ENCODE measurements at places on chromosomes 7 and 10.

DNA sequence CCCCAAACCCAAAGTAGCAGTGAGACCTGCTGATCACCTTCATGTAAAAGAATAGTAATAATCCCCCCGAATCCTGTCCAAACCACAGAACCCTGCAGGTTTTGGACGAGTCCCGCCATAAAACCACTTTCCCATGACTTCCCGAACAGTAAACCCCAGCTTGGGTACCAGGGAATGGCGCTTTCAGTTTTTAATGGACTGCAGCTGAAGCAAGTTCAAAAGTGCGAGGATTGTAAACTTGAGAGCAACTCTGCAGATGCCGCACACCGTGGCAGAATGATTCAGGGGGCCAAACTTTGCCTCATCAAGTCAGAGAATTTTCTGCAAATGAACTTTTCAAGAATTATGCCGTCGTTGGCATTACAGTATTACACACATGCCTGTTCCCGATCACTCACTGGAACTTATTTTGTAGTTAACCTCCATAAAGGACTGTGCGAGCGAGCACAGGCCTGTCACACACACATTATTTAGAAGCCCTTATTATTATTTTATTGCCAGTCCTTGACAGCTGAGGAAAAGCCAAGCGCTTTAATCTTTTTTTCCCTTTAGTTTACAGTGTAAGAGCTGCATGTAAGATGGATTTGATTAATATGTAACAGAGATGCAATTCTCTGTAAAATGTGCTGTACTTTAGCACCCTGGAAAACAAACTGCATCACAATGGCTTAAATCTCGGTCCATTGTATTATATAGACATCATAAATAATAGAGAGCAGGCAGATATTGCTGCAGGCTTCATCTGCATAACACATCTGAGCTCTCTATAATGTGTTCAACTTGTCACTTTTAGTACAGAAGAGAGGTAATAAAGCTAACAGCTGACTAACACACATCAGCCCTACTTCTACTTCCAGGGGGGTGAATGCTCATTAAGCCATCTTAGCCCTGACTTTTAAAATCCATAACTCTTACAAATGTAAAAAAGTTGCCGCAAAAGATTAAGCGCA, 493.5 kb upstream of the GALNT17 start:
- DNase-seq = no peak

- DNase-seq = no peak
These were observed 69.7 kb downstream of the PRSS58 start for GRCh38 chr7:142188154-142188553.

DNA sequence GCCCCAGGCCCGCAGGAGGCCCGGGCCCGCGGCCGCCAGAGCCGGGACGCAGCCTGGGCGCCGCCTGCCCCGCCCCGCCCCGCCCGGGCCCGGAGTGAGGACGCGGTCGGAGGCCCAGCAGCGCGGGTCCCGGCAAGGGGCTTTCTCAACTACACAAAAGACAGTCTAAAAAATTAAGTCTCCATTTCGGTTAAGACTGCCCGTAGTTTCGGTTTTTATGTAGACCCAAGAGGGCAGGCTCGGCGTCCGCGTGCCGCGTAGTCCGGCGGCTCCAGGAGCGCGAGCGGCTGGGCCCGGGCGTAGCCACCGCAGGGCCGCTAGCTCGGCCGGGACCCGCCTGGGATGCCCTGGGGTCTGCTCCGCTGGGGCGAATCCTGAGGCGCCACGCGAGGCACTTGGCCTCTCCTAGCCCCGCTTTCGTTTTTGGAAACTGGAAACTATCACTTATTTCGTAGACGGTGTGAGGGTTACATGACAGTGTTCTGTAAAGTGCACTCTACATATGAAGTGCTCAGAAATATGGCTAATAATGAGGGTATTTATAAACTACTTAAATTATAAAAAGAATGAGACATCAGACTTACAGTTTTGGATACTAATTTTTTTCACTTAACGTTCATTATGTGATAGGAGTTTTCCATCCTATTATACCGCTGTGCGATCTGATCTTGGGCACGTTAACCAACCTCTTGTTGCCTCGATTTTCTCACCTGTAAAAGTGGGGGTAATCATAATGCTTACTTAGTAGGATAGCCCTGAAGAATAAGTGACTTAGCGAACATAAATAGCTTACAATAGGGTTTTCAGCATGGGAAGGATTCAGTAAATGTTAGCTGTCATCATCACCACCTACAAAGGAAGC, 573 bp downstream of the BLVRA start:
- DNase-seq = no peak

DNA sequence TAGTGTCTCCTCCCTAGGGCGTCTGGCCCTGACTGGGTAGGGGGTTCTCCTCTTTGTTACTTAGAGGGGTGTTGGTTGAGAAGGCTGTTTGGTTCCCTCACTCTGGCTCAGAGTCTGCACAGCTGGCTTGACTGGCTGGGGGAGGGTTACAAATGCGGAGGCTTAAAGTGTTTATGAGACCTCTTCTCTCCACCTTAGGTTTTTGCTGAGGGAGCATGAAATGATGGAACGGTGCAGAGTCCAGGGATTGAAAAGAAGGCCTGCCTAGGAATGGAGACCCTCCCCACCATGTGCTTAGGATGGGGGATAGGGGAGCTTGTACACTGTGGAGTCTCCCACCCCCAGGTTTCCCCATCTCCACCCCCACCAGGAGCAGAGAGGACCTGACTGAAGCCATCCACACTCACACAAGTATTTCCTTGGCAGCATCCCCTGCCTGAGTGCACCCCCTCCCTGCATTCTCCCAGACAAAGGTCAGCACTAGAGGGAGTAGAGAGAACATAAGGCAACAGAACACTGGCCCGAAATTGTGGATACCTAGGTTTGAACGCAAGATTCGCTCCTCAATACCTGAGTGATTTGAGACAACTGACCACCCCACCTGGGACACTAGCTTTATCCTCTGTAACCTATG, 1.7 kb upstream of the LDB1 start:
- no peak for DNase-seq

DNA sequence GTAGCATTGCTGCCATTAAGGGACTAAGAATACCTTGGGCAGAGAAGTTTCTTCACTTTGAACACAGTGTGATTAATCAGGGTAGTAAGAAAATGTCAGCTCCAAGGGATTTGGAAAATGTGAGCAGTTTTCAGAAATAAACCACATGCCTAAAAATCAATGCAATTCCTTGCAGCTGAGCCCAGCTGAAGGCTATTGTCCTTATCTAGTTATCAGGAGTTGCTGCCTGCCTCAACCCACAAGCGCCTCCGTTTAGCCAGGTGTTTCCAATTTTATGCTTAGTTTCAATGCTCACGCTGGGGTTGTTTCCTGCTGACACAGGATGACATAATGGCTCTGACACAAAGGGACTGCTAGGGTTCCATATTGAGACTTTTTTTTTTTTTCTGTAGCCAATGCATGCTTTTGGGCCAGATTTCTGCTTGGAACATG, 132.3 kb upstream of the ANK3 start:
- DNase-seq = no peak

DNA sequence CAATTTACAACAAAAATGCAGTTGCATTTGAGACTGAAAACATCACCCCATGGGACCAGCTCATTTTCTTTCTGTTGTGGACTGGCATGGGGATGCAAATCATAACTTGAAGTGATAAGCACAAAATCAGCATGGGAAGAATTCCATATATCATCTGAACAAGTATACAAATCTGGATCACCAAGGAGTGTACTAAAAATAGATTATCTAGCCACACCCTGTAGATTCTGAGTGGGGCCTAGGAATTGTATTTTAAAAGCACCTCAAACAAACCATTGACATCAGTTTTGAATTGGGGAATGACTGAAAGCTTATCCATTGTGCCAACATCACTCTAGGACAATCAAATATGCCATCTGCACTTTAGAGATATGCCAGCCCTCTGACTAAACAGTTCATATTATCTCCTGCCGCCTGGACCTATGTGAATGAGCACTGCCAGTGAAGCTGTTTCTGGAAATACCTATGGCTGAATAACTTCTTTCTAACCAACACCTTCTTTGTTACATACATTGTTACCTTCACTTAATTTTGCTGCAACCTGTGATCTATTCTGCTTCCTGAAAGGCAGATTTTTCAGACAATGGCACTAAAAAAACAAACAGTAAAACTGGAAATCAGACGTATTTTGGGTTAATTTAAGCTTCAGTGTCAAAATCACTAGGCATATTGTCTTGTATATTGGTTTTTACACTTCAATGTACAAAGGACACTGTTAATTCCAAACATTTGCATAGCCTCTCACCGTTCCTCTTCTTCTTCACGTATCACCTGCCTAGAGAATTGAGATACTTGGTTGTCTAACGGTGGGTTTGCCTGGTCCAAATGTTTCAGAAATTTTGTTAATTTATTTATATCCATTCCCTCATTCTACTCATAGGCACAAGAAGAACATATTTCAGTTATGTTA, 42.4 kb upstream of the HGF start:
- DNase-seq = no peak

Measured in effector CD8-positive, alpha-beta T cell (primary cell).